ENCODE measurements at places on chromosomes 3 and 15.

- H3K27me3 ChIP-seq: no peaks in the 10 kb centered on the region
- no peak for DNase-seq
- H3K36me3 ChIP-seq: no peaks in the 10 kb centered on the region
Measured at GRCh38 chr3:141815667-141816066, 52.5 kb downstream of the GRK7 start.

DNA sequence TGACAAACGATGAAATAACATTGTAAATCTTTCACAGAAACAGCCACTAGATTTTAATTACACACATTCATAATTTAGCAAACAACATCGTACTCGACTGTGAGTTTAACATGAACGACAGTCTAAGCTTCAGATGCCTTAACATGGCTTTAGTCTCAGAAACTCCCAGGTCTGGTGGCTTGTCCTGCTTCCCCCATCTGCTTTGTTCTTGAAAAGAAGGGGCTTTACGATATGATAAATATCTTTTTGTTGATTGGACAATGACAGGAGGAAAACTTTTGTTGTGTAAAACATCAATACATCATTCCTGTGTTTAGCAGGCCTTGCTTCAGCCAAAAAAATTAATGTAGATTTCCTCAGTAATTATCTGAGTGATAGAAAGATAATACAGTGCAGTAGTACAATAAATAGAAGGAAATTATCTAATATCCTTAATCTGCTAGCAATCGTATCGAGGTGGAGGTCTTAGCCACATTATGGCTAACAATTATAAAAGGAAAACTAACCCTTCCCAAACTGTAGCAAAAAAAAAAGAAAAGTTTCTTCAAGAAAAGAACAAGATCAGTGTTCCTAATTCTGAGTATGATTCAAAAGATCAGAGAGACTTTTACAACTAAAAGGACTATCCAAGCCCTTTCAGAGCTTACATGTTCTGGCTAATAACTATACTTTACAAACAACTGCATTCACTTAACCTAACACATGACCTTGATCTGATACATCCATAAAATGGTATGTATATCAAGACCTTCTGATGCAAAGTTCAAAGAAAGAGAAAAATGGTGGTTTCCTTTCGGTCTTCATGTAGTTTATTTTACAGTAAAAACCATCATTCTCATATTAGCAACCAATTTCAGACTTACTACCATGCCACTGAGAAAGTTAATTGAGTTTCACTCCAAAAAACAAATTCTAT lies 535.7 kb downstream of the FOXP1 start:
- H3K4me1 ChIP-seq: no peaks in the 10 kb centered on the region
- peaks cover 36% of the 10 kb centered on the region for H3K36me3 ChIP-seq
- H3K27ac ChIP-seq: no peak overlapping the region
- no peaks in the 10 kb centered on the region for H3K27me3 ChIP-seq

DNA sequence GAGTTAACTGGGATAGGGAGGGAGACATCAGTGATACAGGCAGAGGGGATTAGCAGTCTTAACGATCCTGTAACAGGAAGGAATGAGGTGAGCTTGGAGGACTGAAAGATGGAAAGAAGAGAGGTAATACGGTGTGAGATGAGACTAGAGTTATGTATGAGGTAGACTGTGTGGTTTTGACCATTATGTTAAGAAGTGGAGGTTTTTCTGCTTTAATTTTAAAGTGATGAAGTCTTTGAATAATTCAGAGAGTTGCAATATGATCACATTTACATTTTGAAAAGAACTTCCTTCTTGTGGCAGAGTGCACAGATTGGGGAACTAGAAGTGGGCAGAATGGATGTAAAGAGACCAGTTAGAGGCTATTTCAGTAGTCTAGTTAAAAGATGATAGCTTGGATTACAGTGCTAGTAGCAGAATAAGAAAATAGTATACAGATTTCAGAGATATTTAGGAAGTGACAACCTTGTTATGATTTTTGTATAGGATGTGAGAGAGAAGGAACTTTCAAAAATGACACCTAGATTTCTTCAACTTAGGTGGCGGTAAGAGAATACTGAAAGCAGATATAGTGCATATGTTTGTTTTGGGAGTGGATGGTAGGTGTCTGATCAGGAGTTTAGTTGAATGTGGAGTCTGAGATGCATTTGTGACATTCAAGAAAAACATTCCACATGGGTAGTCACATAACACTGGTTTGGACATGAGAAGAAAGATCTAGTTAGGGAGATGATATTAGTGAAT lies 40.5 kb downstream of the STT3B start:
- H3K27me3 ChIP-seq: no peaks in the 10 kb centered on the region
- H3K36me3 ChIP-seq: no peaks in the 10 kb centered on the region
- no peak for DNase-seq
- H3K27ac ChIP-seq: no peak overlapping the region
- no peak overlapping the region for H3K4me3 ChIP-seq

DNA sequence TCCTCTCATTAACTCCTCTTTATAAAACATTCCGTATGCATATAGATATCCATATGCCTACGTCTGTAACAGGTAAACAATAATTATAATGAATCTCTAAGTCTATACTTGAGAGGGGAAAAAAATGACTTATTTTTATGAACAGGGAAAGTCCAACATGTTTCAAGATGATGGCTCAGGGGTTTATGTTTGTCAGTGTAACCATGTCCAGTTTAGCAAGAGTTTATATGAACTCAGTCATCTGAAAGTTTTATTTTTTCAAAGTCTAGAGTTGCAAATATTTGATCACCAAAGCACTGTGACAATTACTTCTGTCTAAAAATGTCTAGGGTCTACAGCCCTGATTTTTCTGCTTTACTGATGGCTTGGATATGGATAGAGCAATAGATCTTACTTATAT lies 559.4 kb upstream of the KCNMB2 start:
- no peak overlapping the region for H3K27ac ChIP-seq
- H3K4me3 ChIP-seq: no peak overlapping the region
- H3K27me3 ChIP-seq: no peaks in the 10 kb centered on the region
- H3K4me1 ChIP-seq: peaks cover 7% of the 10 kb centered on the region
- no peak for DNase-seq

GRCh38 chr3:27758083-27758482 lies 36.0 kb upstream of the EOMES start:
- H3K27me3 ChIP-seq: no peaks in the 10 kb centered on the region
- peaks cover 32% of the 10 kb centered on the region for H3K4me1 ChIP-seq
- no peaks in the 10 kb centered on the region for H3K36me3 ChIP-seq
- peak; percentile 73 for DNase-seq
- no peak overlapping the region for H3K4me3 ChIP-seq
- peak overlapping the region; percentile 45 for H3K27ac ChIP-seq

DNA sequence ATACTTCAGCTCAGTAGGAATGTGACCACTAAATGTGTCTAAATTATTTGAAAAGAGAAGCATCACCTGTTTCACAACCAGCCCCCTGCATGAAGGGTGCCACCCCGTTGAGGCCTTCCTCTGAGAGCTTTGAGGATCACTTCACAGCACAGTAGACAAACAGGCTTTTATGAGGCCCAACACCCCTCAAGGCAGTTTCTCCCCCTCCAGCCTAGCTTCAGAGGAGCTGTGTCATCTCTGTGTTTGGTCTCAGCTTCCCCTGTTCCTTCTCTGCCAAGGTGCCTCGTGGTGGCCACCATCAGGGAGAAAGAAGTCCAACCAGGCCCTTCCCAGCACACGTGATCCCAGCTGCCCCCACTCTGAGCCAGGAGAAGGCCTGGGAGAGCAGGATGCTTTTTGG lies 21.6 kb upstream of the DUSP7 start:
- no peak for DNase-seq
- no peak overlapping the region for H3K27ac ChIP-seq
- H3K27me3 ChIP-seq: no peaks in the 10 kb centered on the region
- H3K4me3 ChIP-seq: no peak overlapping the region

DNA sequence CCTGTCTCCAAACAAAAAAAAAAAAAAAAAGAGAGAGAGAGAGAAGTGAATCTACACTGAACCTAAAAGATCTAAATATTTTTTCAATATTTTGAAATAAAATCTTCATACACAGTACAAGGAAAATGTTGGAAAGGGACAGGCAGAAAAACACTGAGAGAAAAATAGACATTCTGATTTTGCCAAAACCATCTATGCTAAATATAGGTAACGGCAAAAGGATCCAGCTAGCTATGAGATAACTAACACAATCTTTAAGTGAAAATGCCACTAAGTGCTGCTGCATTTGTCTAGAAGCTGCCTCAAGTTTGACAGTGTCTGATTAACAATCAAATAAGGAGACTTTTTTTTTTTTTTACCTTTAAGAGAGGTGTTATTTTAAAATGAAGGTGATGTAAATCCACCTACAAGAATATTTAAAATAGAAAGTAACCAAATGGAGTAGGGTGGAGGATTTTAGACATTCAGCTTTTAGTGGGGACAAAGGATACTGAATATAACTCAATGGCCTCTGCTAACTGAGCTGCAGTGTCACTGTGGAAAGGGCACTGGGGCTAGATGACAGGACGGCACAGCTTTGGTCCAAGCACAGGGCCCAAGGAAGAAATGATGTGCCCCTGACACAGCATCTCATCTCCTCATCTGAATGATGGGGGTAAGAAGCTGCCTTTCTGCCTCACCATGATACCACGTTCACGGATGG lies 62.4 kb downstream of the HACD2 start:
- no peaks in the 10 kb centered on the region for H3K27me3 ChIP-seq
- no peaks in the 10 kb centered on the region for H3K4me1 ChIP-seq
- peaks cover 18% of the 10 kb centered on the region for H3K36me3 ChIP-seq
- no peak for DNase-seq

- H3K27ac ChIP-seq: peak overlapping the region; percentile 75
Measured at GRCh38 chr3:7977245-7978086, 524.2 kb upstream of the LMCD1 start.

DNA sequence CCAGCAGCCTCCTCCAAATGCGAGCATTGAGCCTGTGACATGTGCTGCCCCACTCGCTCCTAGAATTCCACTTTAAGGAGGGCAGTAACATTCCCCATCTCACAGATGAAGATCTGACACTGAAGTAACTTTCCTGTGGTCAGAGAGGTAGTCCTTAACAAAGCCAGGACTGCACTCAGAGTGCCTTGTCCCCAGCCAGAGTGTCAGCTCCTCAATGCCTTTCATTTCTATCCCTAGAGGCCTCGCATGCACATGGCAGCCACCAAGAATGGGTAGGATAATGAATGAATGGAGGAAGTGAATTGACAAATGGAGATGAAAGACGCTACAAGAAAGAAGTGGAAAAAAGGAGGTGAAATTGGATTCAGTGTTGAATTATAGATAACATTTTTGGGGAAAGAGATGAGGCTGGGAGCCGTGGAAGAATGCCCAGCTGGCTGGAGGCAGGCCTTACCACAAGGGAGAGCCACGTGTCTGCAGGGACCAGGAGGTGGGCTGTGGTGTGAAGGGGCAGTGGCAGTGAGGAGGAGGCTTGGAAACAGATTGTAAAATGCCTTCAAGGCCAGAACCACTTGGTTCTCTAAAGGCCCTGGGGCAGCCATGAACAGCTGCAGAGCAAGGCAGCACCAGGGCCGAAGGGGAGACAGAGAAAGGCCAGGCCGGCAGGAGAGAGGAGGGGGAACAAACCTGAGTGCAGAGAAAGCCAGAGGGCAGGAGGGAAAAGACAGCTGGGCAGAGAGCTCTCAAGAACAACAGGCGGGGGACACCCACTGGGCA lies 10.4 kb downstream of the CFAP92 start:
- no peaks in the 10 kb centered on the region for H3K27me3 ChIP-seq
- no peaks in the 10 kb centered on the region for H3K36me3 ChIP-seq
- H3K27ac ChIP-seq: peak overlapping the region; percentile 81
- peaks cover 18% of the 10 kb centered on the region for H3K4me1 ChIP-seq
- no peak for DNase-seq

DNA sequence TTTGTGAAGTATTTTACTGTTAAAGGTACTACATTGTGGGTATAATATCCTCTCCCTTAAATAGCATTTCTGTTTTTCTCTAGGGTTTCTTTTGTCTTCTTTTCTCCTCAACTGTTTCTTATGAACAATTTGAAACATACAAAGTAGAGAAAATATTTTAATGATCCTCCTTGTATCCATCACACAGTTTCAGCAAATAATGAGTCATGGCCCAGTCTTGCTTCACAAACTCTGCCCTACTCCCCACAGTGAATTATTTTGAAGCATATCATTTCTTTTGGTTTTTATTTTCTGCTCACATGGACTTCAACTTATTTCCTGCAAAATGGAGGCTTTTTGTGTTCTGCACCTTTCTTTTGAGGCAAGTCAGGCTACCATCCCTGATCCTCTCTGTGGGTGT lies 6.1 kb upstream of the SCAANT1 start:
- H3K27me3 ChIP-seq: no peaks in the 10 kb centered on the region
- no peak for DNase-seq
- peaks cover 13% of the 10 kb centered on the region for H3K4me1 ChIP-seq
- H3K27ac ChIP-seq: no peak overlapping the region
- no peak overlapping the region for H3K4me3 ChIP-seq

- H3K27me3 ChIP-seq: no peaks in the 10 kb centered on the region
- no peak for DNase-seq
- no peak overlapping the region for H3K27ac ChIP-seq
Measured at GRCh38 chr3:27456554-27456953, 27.6 kb downstream of the SLC4A7 start.

DNA sequence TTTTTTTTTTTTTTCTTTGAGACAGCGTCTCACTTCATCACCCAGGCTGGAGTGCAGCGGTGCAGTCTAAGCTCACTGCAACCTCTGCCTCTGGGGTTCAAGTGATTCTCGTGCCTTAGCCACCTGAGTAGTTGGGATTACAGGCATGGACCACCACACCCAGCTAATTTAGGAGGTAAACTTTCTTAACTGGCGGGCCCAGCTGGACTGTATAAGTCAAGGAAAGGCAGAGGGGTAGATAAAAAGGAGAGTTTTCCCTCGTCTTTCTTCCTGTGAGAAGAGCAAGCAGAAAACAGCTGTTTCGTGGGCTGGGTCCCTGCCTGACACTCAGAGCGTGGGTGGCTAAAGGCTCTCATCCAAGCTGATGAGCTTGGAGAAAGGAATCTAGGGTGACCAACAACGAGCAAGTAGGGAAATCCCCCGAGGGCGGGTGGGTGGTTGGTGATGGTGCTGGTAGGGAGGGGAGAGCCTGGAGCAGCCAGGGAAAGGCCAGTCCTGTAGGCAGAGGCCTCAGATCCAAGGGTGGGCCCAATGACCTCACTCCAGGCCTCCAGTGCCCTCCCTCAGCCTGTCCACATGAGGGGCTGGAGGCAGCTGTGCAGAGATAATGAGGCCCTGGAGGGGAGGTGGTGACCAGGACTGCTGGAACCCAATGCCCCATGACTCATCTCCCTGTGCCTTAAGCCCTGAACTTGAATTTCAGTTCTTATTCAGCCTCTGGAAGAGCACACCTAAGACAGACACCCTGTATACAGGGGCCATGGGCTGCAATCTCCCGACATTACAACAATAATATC lies 43.1 kb upstream of the LIMD1 start:
- peaks cover 41% of the 10 kb centered on the region for H3K4me1 ChIP-seq
- peak; percentile 56 for DNase-seq
- peak overlapping the region; percentile 70 for H3K27ac ChIP-seq
- H3K27me3 ChIP-seq: no peaks in the 10 kb centered on the region

- no peak overlapping the region for H3K27ac ChIP-seq
- H3K36me3 ChIP-seq: no peaks in the 10 kb centered on the region
- H3K4me3 ChIP-seq: no peak overlapping the region
- DNase-seq: no peak
- H3K27me3 ChIP-seq: no peaks in the 10 kb centered on the region
- H3K4me1 ChIP-seq: no peaks in the 10 kb centered on the region
Measured at GRCh38 chr3:76815561-76815960, 224.3 kb upstream of the ROBO2 start.

- H3K4me3 ChIP-seq: no peak overlapping the region
- no peak for DNase-seq
- H3K27me3 ChIP-seq: peaks cover 14% of the 10 kb centered on the region
- no peak overlapping the region for H3K27ac ChIP-seq
Measured at GRCh38 chr3:71962561-71963240, 177.8 kb upstream of the PROK2 start.

All from keratinocyte (primary cell).